Right ventricle myocardium superior (tissue), 1 donor: ENCODE measurements at places on chromosomes 13 and 19. TPM values are rescaled to one million over a fixed set of nuclear protein-coding genes. Genes with fewer than 3 reads are reported as not detected.

Gene SCN1B
- total RNA-seq = 48.2 TPM

Gene CGB8
- not detected for total RNA-seq

Gene KCTD4
- not detected for total RNA-seq

Gene LAIR1
- 6.3 TPM for total RNA-seq

Gene KLF1
- not detected for total RNA-seq

Gene HIF3A
- 73.1 TPM for total RNA-seq

Gene DCLK1
- 12.7 TPM for total RNA-seq

Gene RDH8
- not detected for total RNA-seq

Gene ZNF560
- total RNA-seq = not detected

Gene PCDH20
- total RNA-seq = 0.83 TPM

Gene NRTN
- 20.6 TPM for total RNA-seq

Gene TNFSF11
- total RNA-seq = not detected

Gene ZSCAN22
- total RNA-seq = 1.7 TPM

Gene NOP53
- total RNA-seq = 153 TPM

Gene CLEC17A
- not detected for total RNA-seq

Gene FBXO17
- 1.7 TPM for total RNA-seq

Gene TICAM1
- 7.4 TPM for total RNA-seq

Gene ZNF470
- total RNA-seq = 2.6 TPM

Gene GIPR
- total RNA-seq = 3.8 TPM

Gene IGFLR1
- 2.9 TPM for total RNA-seq

Gene VSTM1
- total RNA-seq = not detected

Gene FAAP24
- total RNA-seq = 0.75 TPM

Gene HIPK4
- total RNA-seq = not detected

Gene DLEU7
- 0.08 TPM for total RNA-seq

Gene CCNA1
- not detected for total RNA-seq

Gene FFAR1
- total RNA-seq = not detected

Gene KRTDAP
- total RNA-seq = not detected

Gene ZNF653
- 2.9 TPM for total RNA-seq

Gene LCP1
- total RNA-seq = 20.5 TPM

Gene SMIM17
- not detected for total RNA-seq

Gene ZNF577
- total RNA-seq = 6.5 TPM

Gene PNMA8A
- total RNA-seq = 7.3 TPM

Gene IGFL3
- not detected for total RNA-seq

Gene SLC25A41
- total RNA-seq = not detected

Gene ZNF835
- 5.6 TPM for total RNA-seq

Gene CYP4F22
- not detected for total RNA-seq

Gene CYP2F1
- not detected for total RNA-seq

Gene OR7E24
- total RNA-seq = not detected

Gene ZFR2
- not detected for total RNA-seq

Gene B3GNT3
- not detected for total RNA-seq

Gene ZNF578
- total RNA-seq = 2.6 TPM

Gene RABAC1
- 62.1 TPM for total RNA-seq

Gene UNC13A
- 0.05 TPM for total RNA-seq

Gene C19orf67
- not detected for total RNA-seq

Gene ZNF568
- total RNA-seq = 7.2 TPM

Gene SLC1A6
- not detected for total RNA-seq

Gene ZNF723
- not detected for total RNA-seq

Gene CYP4F8
- not detected for total RNA-seq

Gene PRODH2
- not detected for total RNA-seq

Gene CDX2
- not detected for total RNA-seq

Gene SMAD9
- 2.6 TPM for total RNA-seq
